ENCODE measurements at places on chromosomes 16 and 17.

DNA sequence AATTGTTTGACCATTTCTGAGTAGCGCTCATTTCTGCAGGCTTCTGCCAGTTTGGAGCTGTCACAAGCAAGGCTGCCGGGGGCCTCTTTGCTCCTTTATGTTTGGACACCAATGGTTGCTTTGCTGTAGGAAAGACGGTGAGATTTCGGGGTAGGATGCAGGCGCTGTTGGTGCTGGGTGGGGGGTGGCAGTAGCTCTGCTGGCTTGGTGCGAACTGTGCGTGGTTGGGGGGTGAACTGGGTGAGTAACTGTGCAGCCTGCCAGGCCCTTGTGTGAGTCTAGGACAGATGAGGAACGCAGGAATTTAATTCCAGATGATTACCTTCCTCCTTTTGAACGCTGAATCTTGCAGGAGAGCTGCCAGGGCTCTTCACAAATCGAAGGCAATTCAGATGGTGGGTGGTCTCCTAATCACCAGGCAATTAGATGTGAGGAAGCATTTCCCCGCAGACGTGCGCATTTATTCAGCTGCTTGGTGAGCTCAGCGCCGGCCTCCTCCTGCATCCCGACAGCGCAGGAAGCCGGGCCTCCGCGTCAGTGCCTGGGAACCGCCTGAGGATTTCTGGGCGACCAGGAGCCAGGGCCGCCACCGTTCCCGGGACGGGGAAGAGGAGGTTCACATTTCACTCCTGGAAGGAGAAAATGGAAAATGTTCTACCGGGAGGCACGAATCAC, 154.4 kb downstream of the FOXL1 start:
- DNase-seq: no peak

- no peak for DNase-seq
These were observed 9.1 kb downstream of the ASIC2 start for GRCh38 chr17:33284022-33284421.

DNA sequence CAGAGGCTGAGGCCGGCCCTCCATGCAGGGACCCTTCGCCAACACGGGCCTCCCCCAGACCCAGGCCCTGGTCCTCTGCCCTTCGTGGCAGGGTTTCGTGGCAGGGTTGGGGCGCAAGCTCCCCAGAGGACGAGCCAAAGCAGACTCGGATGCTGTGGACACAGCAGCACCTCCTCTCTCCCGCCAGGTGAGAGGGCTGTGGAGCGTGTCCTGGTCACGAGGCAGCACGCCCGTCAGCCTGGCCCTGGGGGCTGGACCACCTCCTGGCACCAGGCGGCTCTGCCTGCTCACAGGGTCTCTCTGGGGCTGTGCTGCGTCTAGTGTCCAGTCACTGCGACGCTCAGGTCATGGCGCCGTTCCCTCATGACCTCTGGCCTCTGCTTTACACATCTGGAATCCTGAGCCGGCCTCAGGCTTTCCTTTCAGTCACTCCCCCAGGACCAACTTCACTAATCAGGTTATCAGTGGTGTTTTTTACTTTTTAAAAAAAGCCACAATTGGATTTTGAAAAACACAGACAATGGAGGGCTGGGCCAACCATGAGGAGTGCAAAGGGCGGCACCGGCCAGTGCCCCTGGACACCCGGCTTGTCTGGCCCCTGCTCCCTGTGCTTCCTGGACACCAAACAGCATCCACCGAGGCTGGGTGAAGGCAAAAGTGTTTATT, 5.4 kb downstream of the NDUFAF8 start:
- DNase-seq: no peak

- no peak for DNase-seq
These were observed 89.6 kb downstream of the ANKRD11 start for GRCh38 chr16:89400740-89401139.

DNA sequence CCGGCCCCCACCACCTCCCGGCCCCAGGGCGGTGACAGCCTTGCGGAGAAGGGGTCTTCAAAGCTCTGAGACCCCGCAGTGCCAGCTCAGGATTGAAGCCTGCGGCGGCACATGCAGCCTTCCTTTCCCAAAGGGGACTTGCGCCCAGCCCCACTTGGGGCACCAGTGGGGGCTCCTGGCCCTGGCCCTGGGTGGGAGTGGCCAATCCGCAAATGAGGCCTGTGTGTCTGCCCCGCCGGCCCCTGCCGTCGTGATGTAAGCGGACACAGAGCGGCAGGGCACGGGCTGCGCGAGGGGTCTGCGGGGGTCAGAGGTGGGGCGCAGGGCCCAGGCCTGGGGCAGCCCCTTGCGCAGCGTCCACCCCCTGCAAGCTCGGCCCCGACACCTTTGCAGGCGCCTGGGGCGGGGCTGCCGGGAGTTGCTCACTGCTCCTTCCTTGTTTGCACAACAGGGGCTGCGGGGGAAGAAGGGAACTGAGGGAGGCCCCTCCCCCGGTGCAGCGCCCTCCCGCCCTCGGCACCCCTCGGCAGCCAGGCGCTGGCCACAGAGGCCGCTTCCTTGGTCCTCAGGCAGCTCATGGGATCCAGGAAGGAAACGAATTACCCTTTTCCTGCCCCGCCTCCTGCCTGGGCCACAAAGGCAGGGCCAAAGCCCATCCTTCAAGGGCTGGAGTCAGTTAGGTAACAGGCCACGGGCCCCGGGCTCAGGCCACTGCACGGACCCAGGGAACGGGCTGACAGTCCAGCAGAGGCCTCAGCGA, 2.9 kb downstream of the SLC16A3 start:
- peak; percentile 58 for DNase-seq

- DNase-seq: no peak
These were observed 17.7 kb downstream of the CCL17 start for GRCh38 chr16:57422026-57422944.

DNA sequence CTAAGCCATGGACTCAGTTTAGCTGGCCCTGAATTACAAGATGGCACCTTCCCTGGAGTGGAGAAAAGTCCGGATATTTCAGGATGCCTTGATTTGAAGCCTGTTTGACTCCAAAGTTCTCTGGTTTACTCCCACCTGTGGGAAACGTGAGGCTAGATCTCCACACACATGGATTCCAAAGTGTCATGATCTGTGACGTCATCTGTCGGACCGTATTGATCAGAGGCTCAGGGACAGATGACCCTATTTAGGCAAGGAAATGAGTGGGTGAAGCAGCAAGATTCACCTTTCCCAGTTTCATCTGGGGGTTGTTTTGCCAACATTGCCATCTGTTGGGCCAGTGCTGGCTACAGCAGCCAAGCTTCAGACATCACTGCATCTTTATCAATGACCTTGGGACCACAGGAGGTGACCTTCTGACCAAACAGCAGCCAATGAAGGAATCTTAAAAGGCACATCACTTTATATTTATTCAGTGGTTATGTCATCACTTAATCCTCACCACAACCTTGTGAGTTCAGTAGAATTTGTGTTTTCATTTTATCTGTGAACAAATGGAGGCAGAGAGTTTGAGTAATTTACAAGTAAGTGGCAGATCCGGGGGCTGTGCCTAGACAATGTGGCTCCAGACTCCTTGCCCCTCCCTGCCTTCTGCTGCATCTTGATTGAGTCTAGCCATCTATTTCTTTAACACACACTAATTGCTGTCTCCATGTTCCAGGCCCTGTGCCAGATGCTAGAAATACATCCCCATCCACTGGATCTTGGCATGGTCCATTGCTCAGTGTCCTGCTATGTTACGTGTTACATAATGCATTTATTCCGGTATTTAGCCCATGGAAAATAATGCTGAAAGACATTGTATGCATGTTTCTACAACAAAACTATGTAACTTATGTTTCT, 1.5 kb upstream of the CDH13 start:
- DNase-seq: no peak

DNA sequence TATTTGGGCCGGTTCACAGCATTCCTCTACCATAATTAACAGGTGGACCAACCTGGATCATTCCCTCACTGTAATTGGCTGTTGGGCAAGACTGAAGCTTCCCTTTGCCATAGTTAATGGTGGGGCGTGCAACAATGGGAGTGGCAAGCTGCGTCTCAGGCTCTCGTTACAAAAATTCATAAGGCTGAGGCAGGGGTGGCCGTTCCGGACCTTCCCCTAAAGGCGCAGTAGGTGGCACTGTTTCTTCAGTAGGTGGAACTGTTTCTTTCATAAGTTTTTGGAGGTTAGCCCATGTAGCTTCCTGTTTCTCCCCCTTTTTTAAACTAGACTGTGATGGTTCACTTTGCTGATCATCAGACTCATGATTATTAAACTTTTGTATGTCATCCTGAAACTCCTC, 17.0 kb upstream of the TMC5 start:
- DNase-seq: no peak

- DNase-seq: no peak
These were observed 102.0 kb upstream of the ADAMTS18 start for GRCh38 chr16:77536809-77537208.

- DNase-seq: peak; percentile 83
These were observed 105.4 kb downstream of the TRIM37 start for GRCh38 chr17:59001158-59001814.

- DNase-seq: no peak
These were observed 3.2 kb downstream of the CD7 start for GRCh38 chr17:82314012-82314726.

DNA sequence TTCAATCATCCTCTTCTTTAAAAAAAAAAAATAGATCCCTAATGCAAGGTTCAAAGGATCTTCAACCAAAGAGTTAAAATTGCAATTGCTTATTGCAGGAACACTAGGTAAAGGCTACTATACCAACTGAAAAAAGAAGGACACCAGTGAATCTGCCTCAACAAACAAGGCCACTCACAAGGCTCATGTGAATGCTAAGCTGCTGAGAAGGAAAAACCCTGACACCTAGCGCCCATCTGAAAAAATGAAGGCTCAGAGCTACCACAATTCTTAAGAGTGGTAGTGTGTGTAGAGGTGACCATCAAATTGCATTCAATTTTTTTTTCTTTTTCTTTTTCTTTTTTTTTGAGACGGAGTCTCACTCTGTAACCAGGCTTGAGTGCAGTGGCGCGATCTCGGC, 201.6 kb upstream of the C17orf78 start:
- DNase-seq: no peak

- DNase-seq: no peak
These were observed 1.2 kb downstream of the FADS6 start for GRCh38 chr17:74892013-74892841.

- DNase-seq: peak; percentile 5
These were observed 688 bp downstream of the ADAP2 start for GRCh38 chr17:30922235-30923030.

DNA sequence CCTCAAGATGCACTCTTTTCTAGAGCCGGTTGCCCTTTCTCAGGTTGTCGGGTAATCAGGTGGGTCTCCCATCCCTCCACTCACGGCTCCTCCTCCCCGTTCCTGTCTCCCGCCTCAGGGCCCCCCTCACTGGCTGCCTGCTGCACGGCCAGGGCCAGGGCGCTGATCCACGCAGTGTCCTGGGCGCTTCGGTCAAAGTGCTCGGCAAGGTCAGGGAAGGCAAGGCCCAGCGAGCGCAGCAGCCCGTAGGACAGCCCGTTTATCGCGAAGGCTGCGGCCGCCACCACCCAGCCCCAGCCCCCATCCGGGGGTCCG, 753 bp downstream of the SLC16A11 start:
- DNase-seq: no peak

DNA sequence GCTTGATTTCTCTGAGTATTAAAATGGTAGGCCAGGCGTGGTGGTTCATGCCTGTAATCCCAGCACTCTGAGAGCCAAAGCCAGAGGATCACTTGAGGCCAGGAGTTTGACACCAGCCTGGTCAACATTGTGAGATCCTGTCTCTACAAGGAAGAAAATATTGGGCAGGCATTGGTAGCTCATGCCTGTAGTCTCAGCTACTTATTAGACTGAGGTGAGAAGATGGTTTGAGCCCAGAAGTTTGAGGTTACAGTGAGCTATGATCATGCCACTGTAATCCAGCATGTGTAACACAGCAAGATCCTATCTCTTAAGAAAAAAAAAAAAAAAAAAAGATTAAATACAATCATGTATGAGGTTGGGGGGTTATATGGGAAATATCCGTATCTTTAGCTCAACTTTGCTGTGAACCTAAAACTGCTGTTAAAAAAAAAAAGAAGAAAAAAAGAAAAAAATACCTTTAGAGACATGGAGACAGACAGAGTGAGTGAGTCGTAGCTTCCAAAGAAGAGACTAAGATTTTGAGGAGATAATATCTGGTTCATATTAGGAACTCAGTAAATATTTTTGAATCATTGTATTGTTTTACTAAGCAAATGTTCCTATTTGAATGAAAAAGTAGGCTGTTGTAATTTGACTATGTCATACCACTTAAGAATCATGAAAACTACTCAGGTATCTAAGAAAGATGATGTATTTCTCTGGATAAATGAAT, 325.7 kb upstream of the TBX2 start:
- no peak for DNase-seq

DNA sequence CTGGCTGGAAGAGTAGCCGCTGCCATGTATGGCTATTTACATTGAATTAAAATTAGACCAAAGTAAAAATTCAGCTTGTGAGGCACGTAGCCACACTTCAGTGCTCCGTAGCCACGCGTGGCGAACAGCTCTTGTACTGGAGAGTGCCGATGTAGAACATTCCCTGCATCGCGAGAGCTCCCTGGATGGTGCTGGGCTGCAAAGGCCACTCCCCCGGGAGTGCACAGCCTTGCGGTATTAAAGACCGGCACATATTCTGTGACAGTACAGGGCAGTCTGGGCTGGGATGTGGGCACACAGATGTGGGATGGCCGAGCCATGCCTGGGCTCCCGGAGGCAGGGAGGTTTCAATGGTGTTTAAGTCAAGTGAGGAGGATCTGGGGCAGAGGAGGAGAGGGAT, 102.2 kb downstream of the CMIP start:
- DNase-seq: no peak

GRCh38 chr16:67979955-67980678, at the start of gene DPEP3:
DPEP3 (minus strand) TSS chr16:67980499; CDS start chr16:67980380, 119 bp downstream.
- peak; percentile 18 for DNase-seq

- DNase-seq: no peak
These were observed 20.9 kb upstream of the STH start for GRCh38 chr17:45977976-45978626.

DNA sequence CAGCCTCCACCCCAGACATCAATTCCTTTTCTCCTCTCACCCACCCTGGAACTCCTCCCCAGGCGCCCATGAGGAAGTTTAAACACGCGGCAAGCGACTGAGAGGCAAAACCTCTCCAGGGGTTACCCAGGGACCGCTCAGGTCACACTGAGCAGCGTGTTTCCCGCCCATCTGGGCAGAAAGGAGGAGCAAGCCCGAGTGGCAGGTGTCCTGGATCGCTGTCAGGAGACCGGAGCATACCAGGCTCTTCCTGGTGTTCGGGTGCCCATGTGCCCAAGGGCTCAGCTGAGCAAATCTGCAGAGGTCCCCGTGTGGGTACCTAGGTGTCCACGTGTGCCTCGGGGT, 491 bp downstream of the SLC25A19 start:
- no peak for DNase-seq

GRCh38 chr17:50944902-50945720, 79.0 kb upstream of the TOB1 start:
- no peak for DNase-seq
